ENCODE measurements at places on chromosomes 5 and 9.
A peak's percentile ranks its signal among the peaks of the same experiment; 100 is the strongest.

GRCh38 chr5:42951293-42951840, 88.8 kb downstream of the ANXA2R start:
- no peak for DNase-seq

- peak; percentile 45 for DNase-seq
Measured at GRCh38 chr5:99037668-99038067, 108.9 kb upstream of the CHD1 start.

GRCh38 chr9:92807757-92808725, 43.4 kb upstream of the BICD2 start:
- no peak for DNase-seq

DNA sequence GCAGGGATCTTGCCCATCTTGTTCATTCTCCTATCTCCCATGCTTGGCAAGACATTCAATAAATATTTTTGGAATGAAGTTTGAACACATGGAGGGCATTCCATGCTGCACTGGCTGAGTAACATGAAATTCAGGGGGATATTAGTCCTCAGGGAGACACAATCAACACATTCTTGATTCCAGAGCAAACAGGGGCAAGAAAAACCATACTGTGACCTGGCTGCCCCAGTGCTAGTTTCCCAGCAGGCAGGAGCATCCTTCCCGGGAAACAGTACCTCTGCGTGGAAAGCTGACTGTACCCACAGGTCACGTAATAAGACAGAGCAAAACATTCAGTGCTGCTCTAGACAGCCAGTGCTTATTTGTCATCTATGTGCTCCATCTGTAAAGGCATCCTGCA, 66.3 kb upstream of the SPOCK1 start:
- DNase-seq, result no peak

- no peak for DNase-seq
Measured at GRCh38 chr5:35024911-35025510, 22.7 kb downstream of the AGXT2 start.

DNA sequence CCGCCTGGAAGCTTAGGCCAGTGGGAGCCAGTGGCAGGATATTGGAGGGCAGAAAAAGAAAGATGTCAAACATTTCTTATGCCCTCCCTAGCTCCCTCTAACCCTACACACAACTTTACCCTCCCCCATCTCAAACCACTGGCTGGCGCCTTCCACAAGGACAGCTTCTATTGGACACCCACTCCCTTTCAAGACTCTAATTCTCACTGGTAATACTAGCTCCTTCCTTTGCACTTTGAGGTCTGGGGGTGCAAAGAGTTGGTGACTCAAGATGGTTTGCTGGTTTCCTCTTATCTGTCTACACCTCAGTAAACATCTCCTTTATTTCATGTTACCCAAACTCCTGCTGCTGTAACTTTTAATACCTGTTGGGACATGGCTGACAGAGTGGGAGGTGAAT, 11.6 kb upstream of the ITGA1 start:
- no peak for DNase-seq

DNA sequence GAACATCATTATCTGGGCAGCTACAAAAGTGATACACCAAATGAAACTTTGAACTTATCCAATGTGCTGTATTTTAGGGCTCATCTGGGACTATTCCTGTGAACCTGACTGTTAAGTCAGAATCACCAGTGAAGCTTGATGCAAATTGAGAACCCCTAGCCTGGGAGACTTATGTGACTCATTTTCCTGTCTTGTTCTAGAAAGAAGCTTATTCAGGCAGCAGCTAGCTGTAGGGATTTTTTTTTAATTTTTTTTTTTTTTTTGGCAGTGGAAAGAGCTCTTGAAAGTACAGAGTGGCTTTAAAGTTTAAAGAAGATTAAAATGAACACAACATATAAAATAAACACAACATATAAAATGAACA, 81.1 kb upstream of the TNFAIP8 start:
- peak; percentile 84 for DNase-seq

DNA sequence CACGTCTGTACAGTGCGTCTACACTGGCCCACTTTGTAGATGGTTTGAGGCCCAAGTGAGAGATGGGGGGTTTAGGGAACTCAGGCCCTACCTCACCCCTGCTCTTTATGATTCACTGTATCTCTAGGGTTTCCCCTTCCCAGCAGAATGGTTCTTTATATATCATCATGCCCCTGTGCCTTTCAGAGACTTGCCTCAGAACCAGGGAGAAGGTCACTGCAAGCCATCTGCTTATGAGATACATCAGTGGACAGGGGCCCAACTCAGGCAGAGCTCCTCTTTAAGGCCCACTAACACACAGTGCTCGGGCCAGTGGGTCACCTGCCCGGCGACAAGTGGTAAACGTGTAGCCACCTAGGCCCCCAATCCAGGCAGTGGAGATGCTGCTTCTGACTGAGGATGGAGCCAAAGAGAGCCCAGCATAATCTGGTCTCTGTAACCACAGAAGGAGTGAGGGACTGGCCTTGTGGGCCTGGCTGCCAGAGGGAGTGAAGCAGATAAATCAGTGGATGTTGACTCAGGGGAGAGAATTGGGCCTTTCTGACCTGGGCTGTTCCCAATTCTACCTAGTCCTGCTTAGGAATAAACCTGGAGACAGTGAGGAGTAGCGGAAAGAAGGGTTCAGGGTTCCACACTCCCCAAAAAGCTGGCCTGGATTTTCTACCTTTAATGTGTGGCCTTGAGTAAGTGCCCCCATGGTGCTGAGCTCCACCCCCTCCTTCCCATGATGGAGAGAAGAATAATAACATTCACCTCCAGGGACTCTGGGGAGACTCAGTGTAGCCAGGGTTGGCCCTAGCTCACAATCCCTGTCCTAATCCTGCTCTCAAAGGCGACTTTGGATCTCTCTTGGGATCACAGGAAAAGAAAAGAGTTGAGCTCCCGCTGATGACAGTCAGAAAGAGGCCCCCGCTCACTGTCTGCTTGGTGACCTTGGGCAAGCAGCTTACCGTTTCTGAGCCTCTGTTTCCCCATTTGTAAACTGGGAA, 2.8 kb upstream of the DUSP1 start:
- peak; percentile 40 for DNase-seq

- DNase-seq, result peak; percentile 5
Measured at GRCh38 chr5:1445313-1445688, at the start of gene SLC6A3. Gene SLC6A3, minus strand, starts transcription at chr5:1445440. Its CDS starts 2,243 bp downstream, at chr5:1443197.

GRCh38 chr5:93340881-93341280, 240.1 kb downstream of the NR2F1-AS1 start:
- no peak for DNase-seq

GRCh38 chr9:114008667-114009410, 69.3 kb downstream of the AMBP start:
- no peak for DNase-seq

DNA sequence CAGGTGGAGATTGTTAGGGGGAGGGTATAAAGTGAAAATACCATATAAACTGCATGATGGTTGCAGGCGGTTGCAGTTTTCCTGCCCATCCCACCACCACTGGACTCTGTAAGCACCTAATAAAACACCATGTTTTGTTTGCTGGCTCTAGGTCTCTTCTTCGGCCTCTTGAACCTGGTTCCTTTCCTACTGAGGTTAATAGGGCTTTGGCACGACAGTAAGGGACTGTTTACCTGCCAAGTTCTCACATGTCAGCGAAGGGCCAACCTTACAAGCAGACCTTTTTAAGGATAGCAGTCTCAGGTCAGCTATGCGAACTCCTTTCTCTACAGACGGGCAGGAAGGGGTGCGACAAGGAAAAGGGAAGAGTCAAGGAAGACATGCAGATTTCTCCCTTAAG, 3.4 kb upstream of the RFESD start:
- DNase-seq, result no peak

DNA sequence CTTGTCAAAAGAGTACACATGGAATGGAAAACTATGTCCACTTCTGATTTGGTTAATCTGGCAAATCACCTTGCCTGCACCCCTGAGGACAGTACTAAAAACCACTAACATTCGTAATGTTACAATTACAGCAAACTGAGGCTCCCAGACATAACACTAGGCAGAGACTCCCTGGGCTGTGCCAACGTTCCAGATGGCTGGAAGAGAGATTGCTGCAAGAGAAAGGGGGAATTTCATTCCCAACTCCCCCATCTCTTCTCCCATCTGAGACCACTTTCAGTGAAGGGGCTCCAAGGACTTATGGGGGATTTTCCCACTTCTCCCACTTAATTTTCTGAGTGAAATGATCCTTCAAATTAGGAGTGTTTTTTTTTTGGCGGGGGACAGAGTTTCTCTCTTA, 11.3 kb downstream of the OR1J1 start:
- DNase-seq, result no peak

Data from epithelial cell of esophagus (primary cell).